Activated CD4-positive, alpha-beta memory T cell treated with anti-CD3 and anti-CD28 coated beads for 36 hours (primary cell): ENCODE measurements at places on chromosomes 2 and 18. TPM values are rescaled to one million over a fixed set of nuclear protein-coding genes. Genes with fewer than 3 reads are reported as not detected.
A peak's percentile ranks its signal among the peaks of the same experiment; 100 is the strongest.

The TMEM169 gene
- total RNA-seq = 2.0 TPM

The FBXO41 gene
- 15.2 TPM for total RNA-seq

The SNORC gene
- total RNA-seq = 0.85 TPM

The CYBRD1 gene
- 0.86 TPM for total RNA-seq

GRCh38 chr2:27356056-27356381 lies 545 bp downstream of the GTF3C2 start:
- no peak for DNase-seq

GRCh38 chr2:111705711-111706336 lies 178.2 kb downstream of the ANAPC1 start:
- DNase-seq = peak; percentile 85

- no peak for DNase-seq
These were observed 281.4 kb upstream of the MEX3C start for GRCh38 chr18:51478908-51479307.

- DNase-seq = no peak
These were observed 221.8 kb upstream of the OSR1 start for GRCh38 chr2:19580264-19580663.

GRCh38 chr18:59026831-59027410 lies 112.8 kb upstream of the SEC11C start:
- no peak for DNase-seq

DNA sequence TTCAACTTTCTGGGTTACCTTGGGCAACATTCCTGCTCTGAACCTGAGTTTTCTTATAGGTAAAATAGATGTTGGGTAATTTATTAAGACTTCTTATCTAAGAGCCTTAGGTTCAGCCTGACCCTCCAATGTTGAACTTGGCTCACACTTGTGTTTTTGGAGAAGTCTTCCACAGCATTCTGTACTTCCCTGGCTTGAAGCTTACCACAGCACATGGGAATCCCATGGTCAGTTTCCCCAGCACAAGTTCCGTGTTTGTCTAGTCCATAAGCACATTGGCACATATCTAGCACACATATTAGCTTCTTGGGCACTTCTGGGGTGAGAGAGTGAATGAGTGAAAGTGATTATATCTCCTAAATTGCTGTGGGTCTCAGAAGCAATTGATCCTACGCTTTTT lies 782.5 kb upstream of the HS6ST1 start:
- no peak for DNase-seq

GRCh38 chr2:133972786-133973185 lies 281.1 kb upstream of the MGAT5 start:
- DNase-seq = no peak

DNA sequence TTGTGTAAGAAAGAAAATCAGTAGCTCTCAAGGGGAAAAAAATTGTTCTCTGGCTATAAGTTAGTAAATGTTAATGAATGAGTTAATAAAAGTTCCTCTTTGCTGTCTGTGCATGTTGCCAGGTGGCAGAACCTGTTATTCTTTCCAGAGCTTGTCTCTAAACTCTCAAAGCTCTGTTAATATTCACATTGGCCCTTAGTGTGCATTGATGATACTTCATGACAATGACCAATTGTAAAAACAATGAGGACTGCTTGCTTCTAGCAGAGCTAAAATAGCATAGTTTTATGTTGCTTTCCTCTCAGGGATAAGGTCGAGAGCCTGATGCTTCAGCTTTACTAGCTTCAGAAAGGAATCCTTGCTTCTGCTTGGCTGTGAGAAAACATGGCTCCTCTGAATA lies 91.5 kb downstream of the RAD51AP2 start:
- no peak for DNase-seq

- DNase-seq = no peak
These were observed 1.7 kb downstream of the SEPTIN2 start for GRCh38 chr2:241317391-241317790.

- DNase-seq = no peak
These were observed 18.9 kb downstream of the SDC1 start for GRCh38 chr2:20205915-20206524.

GRCh38 chr2:46352621-46353020 lies 55.4 kb downstream of the EPAS1 start:
- no peak for DNase-seq

GRCh38 chr2:44324971-44325426 lies 36.3 kb downstream of the PREPL start:
- DNase-seq = no peak

DNA sequence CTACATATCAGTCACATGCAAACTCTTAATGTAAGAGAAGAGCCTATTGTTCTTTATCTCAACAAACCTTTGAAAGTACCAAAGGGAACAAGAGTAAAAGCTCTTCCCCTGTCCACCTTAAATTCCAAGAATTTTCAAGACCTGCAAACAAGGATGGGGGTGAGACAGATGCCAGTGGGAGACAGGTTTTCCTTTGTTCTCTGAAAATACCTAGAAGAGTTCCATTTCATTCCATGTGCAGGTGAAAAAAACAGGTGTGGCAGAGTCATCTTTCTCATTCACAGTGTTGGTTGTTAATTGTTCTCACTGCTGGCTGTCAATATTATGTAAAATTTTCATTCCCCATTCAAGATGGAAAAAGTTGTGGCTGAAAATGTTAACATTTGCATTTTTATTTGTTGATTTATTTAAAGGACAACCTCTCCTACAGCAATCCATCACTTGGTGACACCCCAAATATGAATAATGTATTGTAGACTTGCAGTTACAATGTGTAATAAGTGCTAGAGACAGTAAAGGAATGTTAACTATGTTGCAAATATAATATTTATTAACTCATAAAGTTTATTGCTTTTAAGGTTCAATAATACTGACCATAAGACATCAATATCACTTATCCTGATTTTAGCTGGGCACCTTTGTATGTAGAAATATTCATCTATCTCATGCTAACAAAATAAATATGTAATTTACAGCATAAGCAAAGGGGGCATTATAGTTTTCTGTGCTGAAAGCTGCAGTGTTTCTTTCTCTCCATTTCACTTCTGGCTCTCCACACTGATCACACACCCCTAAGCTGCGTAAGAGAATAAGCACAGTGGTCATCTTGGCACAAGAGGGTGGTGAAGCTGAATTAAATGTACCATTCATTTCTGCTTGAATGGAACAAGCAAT lies 347.0 kb downstream of the KIAA1328 start:
- no peak for DNase-seq

DNA sequence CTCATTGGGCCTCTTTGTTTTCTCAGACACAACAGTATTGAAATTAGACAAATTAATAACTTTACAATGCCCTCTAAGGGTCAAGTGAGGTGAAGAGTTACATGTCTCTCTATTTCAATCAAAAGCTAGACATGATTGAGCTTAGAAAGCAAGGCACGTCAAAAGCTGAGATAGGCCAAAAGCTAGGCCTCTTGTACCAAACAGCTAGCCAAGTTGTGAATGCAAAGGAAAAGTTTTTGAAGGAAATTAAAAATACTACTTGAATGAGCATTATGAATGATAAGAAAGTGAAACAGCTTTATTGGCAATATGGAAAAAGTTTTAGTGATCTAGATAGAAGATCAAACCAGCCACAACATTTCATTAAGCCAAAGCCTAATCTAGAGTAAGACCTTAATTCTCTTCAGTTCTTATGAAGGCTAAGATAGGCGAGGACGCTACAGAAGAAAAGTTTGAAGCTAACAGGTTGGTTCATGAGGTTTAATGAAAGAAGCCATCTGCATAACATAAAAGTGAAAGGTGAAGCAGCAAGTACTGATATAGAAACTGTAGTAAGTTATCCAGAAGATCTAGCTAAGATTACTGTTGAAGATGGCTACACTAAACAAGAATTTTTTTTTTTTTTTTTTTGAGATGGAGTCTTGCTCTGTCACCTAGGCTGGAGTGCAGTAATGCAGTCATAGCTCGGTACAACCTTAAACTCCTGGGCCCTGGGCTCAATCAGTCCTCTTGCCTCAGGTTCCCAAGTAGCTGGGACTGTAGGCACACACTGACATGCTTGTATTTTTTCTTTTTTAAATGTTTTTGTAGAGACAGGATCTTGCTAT lies 65.5 kb downstream of the FAM117B start:
- peak; percentile 36 for DNase-seq

- DNase-seq = no peak
These were observed 61.9 kb upstream of the RND3 start for GRCh38 chr2:150549381-150549780.

GRCh38 chr2:73172963-73173362 lies 29.4 kb upstream of the NOTO start:
- DNase-seq = peak; percentile 79

DNA sequence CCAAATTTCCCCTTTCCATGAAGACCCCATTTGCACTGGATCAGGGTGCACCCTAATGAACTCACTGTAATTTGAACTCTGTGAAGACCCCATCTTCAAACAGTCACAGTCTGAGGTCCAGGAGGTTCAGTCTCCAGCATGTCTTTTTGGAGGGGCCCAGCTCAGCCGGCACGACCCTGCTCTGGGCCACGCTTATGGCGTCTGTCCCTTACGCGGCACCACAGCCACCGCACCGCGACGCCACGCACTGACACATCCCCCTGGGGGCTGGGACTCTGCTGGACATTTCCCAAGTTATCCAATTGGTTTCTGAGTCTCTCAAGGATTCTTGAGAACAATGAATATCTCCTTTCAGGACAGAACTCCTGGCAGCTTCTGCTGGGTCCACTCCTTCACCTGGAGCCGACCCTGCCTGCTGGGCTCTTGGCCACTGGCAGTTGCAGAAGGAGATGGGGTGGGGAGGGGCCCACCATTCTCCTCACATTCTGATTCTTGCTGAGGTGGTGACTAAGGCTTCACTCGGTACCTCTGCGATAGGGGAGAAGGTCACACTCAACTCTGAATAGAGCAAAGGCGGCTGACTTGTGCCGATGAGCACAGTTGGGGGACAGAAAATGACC lies 124.0 kb downstream of the RTP5 start:
- no peak for DNase-seq

DNA sequence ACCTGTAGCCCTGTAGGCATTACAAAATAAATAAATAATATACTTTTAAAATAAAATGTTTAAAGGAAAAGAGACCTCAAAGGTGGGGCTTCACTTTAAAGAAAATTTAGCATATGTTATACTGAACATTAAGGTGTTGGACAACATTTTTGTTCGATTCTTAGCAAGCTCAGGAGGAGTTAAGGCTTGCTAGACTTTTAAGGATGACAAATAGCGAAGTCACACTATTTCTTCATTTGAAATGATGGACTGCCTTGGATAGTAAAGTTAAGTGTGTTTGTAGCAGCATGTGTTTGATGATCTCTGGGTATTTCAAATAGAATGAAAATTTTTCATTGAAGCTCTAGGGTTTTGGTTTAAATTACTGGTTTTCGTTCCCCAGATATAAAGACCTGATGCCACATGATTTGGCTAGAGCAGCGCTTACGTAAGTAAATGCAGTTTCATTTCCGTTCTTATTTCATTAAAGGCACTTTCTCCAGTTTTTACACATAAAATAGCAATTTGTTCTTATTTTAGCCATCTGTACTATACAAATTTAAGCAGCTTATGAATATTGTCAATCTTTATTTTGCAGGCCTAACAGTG lies 24.9 kb downstream of the HADHB start:
- no peak for DNase-seq

GRCh38 chr2:195317550-195317949 lies 339.5 kb upstream of the SLC39A10 start:
- no peak for DNase-seq
